ENCODE measurements at places on chromosomes 1 and 21.

GRCh38 chr21:32587651-32588050 lies 2.3 kb upstream of the TCP10L start:
- DNase-seq, result no peak

DNA sequence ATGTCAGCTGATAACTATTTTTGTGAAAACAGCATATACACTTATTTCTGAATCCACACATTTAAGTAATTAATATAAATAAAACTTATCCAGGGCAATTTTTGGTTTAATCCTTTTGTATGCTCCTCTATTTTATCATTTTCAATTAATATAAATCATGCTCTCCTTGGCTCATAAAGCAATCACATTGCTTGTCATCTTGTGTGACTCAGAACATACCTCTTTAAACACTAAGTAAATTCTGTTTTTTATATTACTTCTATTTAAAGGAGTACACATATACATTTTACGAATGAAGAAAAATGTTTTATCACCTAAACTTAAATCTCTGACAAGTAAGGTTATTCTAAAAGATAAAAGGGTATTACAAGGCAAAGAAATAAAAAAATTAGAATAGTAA lies 175.3 kb downstream of the USH2A start:
- no peak for DNase-seq

- no peak for DNase-seq
These were observed 30.6 kb downstream of the MORN1 start for GRCh38 chr1:2360588-2361364.

GRCh38 chr1:219210067-219210466 lies 36.4 kb downstream of the LYPLAL1 start:
- DNase-seq, result no peak

- peak; percentile 80 for DNase-seq
These were observed 6.6 kb upstream of the ETV3L start for GRCh38 chr1:157105988-157106812.

DNA sequence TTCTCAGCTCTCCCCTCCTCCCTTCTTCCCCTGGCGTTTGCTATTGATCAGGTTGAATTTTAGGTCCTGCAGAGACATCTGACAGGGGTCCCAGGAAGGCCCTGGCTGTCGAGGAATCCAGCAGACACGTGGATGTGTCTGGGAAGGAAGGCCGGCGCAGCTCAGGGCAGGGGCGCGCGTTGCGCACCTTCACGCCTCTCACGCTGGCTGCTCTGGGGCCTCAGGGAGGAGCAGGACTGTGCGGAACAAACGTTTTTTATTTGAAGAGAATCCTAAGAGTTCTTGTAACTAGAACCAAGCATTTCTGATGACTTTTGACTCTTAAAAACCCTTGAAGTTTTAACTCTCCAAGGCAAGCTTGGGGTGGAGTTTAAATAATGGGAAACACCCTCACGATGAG lies 54.2 kb downstream of the SLC37A1 start:
- DNase-seq, result no peak

DNA sequence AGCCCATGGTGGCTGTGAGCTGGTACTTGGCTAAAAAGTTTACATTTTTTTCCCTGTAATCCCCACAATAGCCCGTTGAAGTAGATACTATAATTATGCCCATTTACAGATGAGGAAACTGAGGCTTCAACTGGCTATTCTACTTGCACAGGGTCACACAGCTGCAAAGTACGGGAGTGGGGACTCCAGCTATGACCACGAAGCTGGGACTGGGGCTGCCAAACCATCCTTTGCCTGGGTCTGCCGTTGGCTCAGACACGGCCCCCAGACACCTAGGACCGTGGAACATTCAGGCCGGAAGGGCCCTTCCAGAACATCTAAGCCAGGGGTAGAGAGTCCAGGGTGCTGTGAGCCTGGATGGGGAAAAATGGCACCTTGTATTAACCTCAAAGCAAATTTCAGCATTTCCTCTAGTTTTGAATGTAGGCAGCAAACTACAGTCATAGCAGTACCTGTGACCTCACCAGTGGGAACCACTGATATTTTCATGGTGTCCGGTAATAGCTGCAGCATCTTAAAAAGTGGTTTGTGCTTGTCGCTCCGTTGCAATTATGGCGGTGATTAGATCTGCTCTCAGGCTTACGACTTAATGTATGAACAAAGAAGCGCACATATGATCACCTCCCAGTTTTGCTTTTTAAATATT lies 4.3 kb downstream of the TP73 start:
- peak; percentile 93 for DNase-seq

DNA sequence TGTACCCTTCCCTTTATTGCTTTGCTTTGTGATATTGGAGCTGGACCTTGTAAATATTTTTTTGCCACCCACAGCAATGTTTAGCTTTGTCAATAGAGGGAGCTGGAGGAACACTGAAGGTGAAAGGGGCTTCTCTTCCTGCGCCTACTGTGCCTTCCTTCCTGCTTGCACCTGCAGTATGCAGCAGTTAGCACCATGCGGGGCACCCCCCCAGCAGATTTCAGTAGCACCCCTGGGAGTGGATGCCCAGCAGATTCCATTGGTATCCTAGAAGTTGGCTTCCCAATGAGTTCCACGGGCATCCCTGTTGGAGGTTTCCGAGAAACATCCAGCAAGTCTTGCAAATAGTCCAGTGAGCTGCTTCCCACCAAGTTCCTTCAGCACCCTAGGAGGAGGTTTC lies 25.6 kb downstream of the S100A10 start:
- DNase-seq, result peak; percentile 66

DNA sequence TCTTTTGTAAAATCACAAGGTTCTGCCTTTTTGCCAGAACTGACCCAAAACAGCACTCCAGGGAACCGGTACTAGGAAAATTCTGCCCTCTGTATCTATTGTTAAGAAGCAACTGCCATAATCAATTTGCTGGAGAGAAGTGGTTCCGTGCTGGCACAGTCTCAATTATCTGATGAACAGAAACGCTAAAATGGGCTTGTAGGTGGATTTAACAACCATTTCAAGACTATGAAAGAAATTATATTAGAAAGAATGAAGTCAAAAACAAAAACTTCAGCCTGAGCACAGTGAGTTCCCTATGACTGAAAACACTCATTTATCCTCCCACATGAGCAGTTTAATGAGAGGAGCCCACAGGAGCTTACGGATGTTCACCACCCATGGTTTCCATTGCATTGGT lies 4.4 kb downstream of the JAM2 start:
- no peak for DNase-seq

DNA sequence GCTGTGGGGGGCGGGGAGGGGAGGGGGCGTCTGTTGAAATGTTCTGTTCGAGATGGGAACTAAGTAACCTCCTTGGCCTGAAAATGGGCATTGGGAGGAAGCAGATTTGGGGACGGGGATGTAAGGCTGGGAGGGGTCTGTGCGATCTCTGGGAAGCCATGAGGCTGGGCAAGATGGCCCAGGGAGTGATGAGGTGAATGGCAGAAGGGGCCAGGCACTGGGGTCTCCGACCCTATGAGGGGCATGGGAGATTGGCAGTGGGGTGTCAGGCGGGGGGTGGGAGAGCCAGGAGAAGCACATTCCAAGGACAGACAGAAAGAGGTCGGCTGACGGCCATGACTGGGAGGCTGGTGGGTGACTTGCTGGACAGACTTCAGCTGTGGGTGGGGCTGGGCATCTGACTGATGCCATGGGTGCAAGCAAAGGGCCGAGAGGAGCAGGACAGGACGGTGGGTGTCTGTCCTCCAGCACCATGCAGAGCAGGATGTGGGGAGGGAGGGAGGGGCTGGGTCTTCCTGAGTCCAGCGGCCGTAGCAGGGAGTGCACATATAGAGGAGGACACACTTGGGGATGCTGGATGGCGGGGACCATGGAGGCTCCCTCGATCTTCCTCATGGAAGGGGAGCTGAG lies 30.0 kb upstream of the COL18A1 start:
- DNase-seq, result no peak

DNA sequence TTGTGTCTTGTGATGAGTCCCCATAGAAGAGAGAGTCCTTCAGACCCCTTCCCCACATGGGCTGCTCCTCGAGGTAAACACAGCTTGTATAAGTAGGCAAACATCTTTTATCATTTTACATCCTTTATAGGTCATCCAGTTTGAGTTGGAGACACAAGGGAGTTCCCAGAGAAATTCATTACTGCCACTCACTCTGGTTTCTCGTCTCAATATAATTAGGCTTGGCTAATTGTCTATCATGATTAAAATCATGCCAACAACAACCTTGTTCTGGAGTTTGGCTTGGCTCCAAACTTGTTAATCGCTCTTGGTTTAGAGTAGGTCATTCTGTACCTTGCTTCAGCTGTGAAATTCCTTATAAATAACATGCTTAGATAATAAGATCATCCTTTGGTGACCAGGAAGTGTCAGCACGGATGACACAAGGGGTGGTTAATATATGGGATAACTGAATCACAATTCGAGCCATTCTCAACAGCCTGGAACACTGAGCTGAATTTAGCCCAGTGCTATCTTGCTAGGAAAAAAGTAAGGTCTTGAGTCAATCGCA lies 70.7 kb upstream of the DAB1 start:
- no peak for DNase-seq

DNA sequence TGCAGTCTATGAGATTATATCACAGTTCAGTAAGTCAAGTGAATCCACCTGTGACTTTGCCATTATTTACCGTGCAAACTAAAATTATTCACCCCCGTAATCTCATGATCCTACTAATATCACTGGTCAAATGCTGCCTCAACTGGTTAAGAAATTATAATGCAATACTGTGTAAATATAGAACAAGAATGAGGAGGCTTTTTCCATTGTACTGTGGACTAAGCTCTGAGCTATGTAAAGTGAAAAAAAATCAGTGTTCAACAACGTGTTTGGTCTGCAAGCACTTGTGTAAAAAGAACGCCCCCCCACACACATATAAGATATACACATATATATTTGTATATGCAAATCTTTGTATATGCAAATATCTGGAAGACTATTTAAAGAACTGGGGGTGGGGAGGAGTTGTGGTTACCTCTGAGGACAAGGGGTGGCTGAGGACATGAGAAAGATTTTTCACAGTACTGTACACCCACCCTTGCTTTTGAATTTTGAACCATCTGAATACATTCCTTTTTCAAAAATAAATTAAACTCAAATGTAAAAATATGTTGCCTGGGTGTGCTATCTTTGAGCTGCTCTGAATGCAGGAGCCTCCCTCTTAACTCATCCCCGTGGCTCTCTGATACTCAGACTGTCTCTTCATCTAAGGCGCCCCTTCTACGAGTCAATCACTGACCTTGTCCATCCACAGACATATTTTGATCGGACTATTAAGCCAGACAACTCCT lies 57.0 kb downstream of the PTP4A2 start:
- DNase-seq, result peak; percentile 54
